ENCODE measurements at places on chromosomes 2 and 18.

GRCh38 chr2:134745546-134745945, 26.7 kb upstream of the TMEM163 start:
- no peak for DNase-seq

DNA sequence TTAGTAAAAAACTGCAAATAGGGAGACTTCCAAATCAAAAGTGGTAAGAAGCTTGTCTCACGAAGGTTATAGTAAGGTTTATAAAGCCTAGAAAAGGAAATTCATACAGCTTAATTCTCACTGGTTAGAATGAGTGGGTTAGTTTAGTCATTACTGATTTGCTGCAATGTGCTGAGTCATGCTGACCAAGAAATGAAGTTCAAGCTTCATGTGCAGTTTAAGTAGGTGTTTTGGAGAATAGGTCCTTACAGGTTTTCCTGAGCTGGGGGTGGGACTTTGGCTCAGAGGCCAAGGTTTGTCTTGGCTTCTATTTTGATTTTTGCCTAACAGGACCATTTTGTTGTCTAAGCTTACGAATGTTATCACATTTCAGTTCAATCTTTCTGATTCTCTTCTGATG, 15.1 kb downstream of the CLIP4 start:
- DNase-seq = no peak

GRCh38 chr2:218895759-218896500, 15.3 kb downstream of the WNT10A start:
- no peak for DNase-seq

- DNase-seq = no peak
Observed at GRCh38 chr2:88090446-88091283, 23.0 kb downstream of the SMYD1 start.

DNA sequence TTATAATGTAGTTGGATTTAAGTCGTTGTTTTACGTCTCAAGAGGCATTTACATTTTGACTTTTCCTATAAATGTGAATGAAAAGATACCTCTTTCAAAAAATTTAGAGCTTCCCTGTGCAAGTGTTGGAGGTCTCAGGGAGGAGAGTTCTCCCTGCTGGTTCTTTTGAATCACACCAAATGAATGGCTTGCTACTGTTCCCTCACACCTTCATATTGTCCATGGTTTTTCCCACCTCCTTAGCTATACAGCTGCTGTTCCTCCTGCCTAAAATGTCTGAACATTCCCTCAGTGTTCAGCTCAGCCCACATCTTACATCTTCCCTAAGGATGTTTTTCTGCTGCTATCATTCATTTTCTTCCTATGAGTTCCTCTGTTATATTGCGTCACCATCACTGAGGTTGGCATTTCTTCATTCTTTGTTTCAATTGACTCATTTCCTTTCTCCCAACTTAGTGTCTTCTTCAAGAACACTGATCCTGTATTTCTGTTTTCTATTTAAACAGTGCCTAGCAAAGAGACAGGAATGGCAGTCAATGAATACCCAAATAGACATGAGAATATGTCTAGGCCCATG, 46.0 kb downstream of the COX7A2L start:
- DNase-seq = no peak

DNA sequence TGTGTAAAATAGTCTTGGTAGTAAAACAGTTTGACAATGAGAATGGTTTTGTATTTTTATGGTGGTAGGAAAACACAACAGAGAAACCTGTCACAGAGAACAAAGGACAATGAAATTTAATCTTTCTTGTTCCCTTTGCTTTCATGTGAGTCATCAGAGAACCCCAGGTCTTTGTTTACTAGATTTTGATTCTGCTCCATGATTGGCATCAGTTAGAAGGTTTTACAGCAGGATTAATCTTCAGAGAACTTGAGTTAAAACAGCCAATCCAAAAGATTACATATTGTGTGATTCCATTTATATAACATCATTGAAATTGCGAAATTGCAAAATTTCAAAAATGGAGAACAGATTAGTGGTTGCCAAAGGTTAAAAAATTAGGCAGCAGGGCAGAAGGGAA, 2.5 kb downstream of the APLF start:
- DNase-seq = no peak

DNA sequence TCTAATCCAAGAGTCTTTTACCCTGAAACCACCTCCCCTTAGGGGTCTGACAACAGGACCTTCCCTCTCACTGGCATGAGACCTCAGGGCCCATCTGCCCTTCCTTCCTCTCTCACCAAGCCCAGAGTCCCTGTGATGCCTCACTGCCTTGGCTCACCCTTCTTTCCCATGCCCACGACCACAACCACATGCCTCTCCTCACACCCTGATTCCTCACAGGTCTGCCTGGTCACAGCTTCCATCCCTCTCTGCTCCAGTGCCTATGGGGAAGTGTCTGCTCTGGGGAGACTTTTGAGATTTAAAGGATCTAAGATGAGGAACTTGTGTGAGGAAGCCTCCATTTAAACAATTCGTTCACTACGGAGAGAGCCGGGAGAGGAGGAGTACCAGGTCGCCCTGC, 98.9 kb upstream of the SH3BP4 start:
- DNase-seq = no peak

- no peak for DNase-seq
Observed at GRCh38 chr2:20145497-20146193, 79.3 kb downstream of the SDC1 start.

- DNase-seq = no peak
Observed at GRCh38 chr18:47150824-47151366, 595 bp upstream of the HDHD2 start.

GRCh38 chr2:98188351-98189046, 101.5 kb downstream of the VWA3B start:
- no peak for DNase-seq

DNA sequence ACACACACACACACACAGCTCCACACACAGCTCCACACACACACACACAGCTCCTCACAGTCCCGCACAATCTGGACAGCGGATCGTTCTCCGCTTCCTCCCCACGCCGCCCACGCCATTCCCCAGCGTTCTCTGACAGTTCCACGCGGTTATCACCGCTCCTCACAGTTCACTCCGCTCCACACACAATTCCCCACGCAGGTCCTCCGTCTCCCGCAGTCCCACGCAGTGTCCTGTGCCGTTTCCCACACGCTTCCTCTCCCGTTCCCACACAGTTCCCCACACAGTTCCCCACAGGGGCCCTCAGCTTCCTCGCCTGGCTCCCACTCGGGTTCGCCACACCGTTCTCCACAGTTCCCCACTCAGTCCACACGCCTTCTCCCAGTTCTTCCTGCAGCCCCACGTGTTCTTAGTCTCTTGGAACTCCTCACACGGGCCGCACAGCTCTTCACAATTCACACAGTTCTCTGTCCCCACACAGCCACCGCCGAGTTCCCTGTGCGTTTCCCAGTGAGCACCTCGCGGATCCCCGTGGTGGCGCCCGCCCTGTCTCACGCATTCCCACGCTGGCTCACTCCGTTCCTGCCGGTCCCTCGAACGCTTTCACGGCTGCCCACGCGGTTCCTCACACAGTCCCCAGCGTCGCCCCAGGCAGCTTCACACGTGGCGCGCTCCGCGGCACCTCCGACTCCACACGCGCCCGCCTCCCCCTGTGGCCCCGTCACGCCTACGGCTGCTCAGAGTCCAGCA, 38.4 kb downstream of the KIF1A start:
- DNase-seq = no peak

DNA sequence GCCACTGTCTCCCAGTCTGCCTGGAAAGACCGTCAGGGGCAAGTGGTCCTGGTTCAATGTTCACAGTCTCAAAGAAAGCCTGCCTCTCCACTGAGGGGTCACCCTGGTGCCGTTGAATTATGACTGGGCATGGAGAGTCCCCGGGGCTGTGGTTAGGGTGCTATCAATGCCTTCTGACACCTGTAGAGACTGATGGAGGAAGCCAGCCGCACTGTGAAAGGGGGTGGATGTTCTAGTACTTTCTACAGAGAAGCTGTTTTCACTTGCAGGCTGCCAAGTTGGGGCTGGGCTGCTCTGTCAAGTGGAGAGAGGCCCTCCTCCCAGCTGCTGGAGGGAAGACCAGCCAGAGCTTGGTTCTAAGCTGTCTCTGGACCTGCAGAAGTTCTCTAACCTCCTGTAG, 80.5 kb downstream of the BCL2L11 start:
- no peak for DNase-seq

DNA sequence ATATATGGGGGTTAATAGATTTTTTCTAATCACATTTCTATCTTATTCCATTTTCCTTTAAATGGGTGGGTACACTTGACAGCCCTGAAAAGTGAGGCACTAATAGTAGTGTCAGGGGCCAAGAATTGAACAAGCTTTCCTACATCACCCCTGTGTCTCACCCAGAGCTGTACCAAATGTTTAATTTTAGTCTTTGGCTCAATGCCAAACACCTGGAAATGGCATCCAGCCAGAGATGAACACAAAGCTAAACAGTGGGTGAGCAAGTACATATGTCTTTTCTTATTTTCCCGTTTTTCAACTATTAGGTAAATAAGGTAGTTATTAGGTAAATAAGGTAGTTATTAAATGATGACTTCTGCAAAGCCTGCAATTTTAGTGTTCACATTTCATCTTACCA, 276.3 kb upstream of the ERBB4 start:
- no peak for DNase-seq

DNA sequence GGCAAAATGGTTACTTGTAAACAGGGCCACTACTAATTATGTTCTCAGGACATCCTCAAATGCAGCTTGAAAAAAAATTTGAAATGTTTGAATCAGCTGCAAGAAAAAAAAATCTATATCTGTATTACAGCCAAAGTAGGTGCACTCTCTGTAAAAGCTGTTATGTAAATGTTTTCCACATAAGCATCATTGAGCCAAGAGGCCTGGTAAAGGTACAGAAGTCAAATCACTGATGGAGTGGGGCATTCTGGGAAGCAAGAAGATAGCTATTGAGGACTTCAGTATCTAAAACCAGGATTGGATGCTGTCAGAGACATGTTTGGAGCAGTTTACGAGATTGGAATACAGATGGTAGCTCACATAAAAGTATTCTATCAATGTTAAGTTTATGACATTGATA, 80.3 kb downstream of the MAPRE2 start:
- no peak for DNase-seq

GRCh38 chr2:231181860-231182512, 16.4 kb upstream of the ARMC9 start:
- no peak for DNase-seq

DNA sequence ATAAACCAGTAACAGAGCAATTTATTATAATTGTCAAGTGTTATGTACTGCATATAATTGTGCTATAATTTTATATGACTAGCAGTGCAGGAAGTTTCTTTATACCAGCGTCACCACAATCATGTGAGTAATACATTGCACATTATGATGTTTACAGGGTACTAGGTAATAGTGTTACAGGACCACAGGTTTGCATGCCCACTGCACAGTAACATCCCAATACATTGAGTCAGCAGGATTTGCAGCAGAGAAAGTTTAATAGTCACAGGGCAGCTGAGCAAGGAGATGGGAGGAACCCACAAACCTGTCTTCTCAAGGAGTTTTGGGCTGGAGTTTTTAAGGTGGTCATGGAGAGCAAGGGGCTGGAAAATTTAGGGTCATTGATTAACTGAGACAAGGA, 1042.9 kb upstream of the ACVR2A start:
- DNase-seq = no peak

DNA sequence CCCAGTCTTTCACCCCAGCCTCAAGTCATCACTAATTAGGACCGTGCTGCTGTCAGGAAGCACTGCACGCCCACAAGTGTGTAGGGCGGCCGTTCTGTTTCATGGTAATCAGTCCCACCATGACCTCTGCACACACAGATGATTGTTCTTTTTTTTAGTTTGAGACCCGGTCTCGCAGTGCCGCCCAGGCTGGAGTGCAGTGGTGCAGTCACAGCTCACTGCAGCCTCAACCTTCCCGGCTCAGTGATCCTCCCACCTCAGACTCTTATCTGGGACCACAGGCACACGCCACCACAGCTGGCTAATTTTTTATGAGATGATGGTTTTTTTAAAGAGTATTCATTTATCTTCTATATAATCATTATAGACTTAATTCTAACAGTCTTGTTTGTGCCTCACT, 1.8 kb upstream of the IAH1 start:
- DNase-seq = no peak
